Caco-2 (cell line): ENCODE measurements at places on chromosomes 7 and 10.

GRCh38 chr7:157825325-157825724 is 488.5 kb downstream of the DNAJB6 start:
- no peak for DNase-seq
- no peaks in the 10 kb centered on the region for H3K36me3 ChIP-seq
- H3K27me3 ChIP-seq = no peaks in the 10 kb centered on the region
- H3K4me1 ChIP-seq = no peaks in the 10 kb centered on the region
- no peak overlapping the region for H3K4me3 ChIP-seq
- H3K27ac ChIP-seq = no peak overlapping the region

DNA sequence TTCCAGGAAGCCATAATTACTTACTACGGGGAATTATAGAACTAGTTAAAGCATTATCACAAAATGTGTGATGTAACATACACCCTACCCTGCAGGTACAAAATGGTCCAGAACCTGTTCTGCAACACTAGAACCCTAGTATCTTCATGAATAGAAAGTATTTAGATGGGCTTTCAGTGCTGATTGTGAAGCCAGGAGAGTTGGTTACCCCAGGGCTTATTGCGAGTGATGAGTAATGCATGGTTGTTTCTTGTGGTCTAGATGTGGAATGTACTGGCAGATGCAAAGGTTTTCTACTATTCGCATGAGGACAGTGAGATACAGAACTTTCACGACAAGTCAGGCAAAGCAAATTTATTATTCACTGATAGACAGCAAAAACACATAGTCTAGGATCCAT is 33.6 kb upstream of the AGR3 start:
- H3K27ac ChIP-seq = no peak overlapping the region
- H3K27me3 ChIP-seq = no peaks in the 10 kb centered on the region
- H3K36me3 ChIP-seq = no peaks in the 10 kb centered on the region; the same call in 1 of the 2 replicates
- no peak for DNase-seq
- peaks cover 33% of the 10 kb centered on the region for H3K4me1 ChIP-seq

DNA sequence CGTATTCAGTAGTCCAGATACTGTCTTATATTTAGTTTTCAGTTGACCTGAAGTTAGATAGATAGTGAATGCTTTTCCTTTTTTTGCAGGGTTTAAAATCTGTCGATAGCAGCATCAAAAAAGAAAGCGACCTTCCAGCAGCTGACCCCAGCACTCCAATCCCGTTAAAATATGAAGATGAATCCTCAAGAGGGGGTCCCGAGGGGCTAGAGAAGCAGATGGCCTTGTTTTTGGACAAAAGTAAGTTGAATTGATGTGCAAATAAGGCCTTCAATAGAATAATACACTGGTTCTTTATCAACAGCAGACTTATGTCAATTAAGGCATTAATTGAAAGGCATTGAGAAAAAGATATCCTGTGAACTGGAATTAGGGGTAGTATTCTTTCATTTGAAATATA is 18.7 kb downstream of the EDRF1 start:
- peaks cover 2% of the 10 kb centered on the region for H3K36me3 ChIP-seq
- no peak overlapping the region for H3K4me3 ChIP-seq
- H3K4me1 ChIP-seq = no peaks in the 10 kb centered on the region
- DNase-seq = no peak
- no peak overlapping the region for H3K27ac ChIP-seq
- H3K27me3 ChIP-seq = no peaks in the 10 kb centered on the region

DNA sequence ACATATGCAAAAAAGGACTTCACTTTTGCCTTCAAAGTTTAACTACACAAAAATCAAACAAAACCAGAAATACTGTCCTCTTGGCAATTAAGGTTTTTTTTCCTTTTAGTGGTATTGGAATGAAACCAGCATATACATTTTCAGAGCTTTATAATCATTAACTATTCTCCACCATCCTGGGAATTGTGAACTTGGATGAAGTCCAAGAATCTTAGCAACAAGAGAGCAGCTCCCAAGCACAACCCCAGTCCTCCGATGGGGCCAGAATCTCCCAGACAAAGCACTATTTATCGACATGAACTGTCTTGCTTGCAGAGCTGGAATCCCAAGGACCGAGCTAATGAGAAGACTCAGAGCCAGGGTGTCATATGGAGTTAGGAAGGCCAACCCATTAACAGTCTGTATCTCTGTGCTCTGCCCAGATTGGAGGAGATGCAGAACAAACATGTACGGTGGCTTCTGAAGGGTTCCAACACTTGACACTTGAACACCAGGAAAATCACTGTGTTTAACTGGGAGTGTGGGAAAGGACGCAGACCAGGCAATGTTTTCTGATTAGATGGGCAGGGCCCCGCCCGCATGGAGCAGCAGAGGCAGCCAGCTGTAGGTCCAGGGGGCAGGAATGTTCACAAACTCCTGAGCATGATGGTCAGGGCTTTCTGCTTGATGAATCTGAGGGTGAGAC is 35.5 kb downstream of the PPP1R3C start:
- no peak for DNase-seq
- no peaks in the 10 kb centered on the region for H3K36me3 ChIP-seq
- H3K27me3 ChIP-seq = no peaks in the 10 kb centered on the region
- H3K27ac ChIP-seq = no peak overlapping the region
